ENCODE measurements at places on chromosomes 2 and 18.

GRCh38 chr2:163626639-163627109 is 109.1 kb downstream of the FIGN start:
- no peak for DNase-seq

DNA sequence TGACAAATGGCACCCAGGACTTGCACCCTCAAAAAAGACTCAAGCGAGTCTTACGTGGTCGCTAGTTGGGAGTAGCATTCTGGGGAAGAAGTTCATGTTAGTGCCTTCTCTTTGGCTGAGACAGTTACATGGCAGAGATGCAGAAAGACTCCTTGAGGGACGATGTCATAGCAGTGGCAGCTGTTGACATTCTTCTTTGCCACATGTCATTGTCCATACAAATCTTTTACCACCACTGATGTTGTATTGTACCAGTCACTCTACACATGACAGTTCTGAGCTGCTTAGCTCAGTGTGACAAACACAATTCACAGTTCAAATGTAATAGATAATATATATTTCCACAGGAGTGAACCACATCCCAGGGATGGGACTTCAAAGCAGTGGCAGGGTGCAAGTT is 197.1 kb downstream of the TCF4 start:
- DNase-seq = no peak

GRCh38 chr2:31297751-31298150 is 63.8 kb downstream of the EHD3 start:
- peak; percentile 42 for DNase-seq

DNA sequence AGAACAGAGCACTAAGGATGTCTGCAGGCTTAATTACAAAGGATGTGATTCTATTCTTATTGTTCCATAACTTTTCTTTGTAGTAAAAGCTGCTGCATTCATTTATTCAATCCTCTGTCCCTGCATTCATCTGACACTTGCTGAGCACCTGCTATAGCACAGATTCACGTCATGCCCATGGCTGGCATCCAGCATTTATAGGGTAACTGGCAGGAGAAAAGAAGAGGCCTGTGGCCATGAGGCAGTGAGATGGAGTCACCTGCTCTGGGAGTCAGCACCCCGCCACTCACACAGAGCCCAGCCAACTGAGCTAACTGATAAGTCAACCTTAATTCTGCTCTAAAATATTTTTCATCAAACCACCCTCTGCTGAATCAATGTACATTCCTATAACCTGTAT is 18.3 kb upstream of the CDC42EP3 start:
- DNase-seq = no peak

- no peak for DNase-seq
Measured at GRCh38 chr2:118309946-118310680, 221.8 kb downstream of the INSIG2 start.

DNA sequence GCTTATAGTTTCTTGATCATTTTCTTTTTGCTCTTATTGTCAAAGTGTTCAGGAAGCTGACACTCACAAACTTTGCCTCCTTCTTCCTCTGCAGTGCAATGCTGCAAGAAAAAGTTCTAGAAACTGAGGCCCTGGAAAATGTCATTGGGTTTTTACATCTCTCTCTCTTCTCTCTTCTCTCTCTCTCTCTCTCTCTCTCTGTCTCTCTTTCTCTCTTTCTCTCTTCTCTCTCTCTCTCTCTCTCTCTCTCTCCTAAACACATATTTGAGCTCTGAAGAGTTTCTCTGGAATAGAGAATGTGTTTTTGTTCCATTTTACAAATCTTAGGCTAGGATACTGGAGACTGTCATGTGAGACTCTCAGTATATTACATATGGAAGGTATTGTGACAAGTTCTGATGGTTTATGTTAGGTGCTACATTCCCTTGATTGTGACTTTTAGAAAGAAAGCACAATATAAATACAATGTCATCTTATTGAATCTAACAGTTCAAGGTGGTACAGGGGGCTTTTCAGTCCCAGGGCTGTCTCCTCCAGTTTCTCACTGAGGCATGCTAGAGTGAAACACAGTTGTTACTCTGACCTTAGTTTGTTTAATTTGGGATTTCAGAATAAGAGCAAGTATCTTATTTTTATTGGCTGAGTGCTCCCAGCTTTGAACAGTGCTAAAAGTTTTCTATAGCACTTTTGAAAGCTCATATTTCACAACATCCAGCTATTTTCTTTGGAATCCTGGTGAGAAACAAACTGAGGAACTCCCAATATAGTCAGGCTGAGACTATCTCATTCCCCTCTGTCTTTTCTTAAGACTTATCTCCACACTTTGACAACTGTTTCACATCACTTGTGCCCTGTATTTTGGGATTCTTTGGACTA is 41.4 kb upstream of the EHBP1 start:
- no peak for DNase-seq

DNA sequence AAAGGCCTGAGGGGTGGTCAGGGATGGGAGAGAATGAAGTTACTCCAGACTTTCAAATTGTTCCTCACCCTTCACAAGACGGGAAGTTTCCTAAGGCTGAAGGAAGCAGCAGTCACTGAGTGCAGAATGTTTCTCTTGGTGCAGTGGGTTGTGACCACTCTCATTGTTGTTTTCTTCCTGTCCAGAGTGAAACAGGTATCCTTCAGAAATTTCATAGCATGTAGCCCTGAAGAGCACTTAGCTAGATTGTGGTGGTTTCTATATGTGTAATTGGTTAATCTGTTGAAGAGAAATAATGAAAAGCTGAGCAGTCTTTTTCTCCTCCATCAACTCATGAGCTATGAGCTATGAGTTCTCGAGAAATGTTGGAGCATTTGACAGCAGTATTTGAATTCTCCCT is 96.8 kb downstream of the GPD2 start:
- no peak for DNase-seq

GRCh38 chr2:179891237-179891636 is 29.8 kb upstream of the ZNF385B start:
- DNase-seq = no peak

GRCh38 chr2:29481313-29481712 is 366.1 kb downstream of the CLIP4 start:
- no peak for DNase-seq

DNA sequence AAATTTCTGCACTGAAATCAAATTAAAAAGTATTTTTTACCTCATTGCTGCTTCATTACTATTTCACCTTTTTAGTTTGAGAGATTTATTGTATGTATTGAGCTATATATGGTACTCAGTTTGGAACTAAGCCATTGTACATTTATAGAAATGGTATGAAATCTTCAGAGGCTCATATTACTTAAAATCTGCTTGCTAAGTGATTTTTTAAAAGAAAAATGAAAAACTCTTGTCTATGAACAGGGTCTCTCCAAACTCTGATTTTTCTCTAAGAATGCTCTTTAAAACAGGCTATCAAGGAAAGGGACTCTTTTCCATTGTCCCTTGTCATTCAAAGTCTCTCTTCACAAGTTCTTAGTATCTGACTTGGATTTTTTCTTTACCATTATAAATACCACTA is 31.8 kb downstream of the C1D start:
- DNase-seq = no peak

DNA sequence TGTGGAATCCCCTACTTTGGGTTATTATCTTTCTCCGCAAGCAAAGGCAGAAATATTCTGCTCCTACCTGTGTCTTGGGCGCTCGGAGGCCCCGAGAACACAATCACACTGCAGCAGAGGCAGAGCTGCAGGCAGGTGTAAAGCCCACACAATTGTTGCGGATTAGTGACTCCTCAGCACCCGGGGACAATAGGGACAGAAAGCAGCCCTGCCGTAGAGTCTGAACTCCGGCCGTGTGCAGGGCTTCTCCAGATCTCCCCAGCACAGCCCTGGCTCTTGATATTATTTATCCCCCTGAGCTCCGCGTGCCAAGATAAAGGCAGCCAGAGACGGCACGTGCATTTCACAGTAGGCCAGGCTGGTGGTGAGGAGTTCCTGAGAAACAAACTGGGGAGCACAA is 229.2 kb downstream of the EN1 start:
- no peak for DNase-seq

DNA sequence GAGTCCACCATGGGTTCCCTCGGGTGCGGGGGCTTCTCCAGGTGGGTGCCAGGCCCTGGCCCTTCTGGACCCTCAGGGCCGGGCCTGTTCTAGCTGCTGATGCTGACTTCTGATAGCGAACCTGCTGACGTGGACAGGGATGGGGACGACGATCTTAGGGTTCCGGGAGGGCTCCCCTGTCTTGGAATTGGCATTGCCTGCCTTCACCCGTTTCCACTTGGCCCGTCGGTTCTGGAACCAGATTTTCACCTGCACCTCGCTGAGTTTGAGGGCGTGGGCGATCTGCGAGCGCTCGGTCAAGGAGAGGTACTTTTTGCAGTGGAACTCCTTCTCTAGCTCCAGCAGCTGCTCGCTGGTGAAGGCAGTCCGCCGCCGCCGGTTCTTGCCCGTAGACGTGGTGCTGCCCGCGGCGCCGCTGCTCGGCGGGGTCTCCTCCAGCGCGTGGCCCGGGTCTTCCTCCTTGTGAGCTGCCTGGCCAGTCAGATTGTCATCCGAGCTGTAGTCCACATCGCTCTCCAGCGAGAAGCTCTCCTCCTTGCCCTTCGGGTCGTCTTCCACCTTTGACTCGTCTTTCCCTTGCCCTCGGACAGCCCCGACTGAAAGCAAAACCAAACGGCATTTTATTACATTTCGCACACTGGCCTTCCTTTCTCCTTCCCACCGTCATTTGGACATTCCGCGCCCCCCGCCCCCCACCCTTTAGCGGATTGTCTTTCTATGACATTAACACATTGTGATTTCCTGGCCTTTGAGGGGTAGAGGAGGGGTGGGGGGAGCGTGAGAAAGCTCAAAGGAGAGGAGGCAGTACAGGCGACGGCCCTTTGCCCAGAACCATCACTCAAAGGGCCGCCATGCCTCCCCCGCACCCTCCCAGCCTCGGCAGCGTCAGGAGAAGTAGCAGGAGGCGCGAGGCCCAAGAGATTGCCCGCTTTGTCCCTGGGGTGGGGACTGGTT is 2.1 kb downstream of the GBX2 start:
- DNase-seq = no peak

GRCh38 chr2:144402251-144402650 is 117.7 kb downstream of the ZEB2 start:
- no peak for DNase-seq

DNA sequence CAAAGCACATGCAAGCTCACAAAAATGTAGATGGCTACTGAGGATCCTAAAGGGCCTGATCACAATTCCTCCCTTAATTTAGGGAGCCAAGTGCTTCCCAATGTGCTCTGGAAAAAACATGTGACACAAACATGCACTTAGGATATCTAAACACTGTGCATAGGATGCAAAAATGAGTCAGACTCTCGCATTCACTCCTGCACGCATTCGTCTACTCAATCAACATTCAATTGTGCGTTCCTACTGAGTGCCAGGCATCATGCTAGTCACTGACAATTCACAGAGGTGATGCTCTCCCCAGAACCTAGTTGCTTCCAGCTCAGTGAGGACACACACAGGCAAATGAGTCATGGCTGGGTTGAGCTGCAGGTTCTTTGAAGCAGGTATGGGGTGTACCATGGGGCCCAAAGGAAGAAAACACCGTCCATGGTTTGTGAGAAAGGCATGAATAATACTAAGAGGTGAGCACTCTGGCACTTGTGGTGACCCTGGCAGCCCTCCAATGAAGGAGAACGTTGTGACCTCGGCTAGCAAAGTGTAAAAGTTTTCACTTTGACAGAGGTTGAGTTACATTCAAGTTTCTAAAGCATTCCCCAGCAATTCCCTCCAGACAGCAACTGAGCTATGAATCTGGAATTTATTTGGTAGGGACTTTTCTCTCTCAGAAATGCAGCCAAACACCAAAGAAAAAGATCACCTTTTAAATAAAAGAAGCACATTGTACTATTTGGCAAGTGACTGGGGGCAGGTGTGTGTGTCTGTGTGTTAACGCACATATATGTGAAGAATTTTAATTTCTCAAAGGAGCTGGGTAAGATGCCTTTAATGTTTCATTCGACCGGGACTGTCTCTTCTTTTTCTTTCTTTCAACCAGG is 173.3 kb downstream of the ALPK2 start:
- DNase-seq = no peak

DNA sequence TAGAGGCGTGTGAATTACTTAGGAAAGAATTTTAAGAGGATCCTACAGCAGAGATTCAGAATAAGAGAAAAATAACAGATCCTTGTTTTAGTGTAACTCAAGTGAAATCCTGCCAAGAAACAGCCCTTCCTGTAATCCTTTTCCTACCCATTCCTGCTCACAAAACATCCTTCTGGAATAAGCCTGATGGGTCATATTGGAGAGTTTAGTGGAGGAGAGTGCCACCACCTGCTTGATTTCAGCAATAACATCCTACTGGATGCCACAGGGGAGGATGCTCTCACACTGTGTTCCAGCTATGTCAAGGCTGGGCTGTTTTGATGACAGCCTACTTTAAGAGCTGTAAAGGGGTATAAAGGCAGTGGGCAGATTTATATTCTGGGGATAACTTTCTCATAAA is 54.8 kb upstream of the CCDC178 start:
- DNase-seq = no peak

GRCh38 chr18:48914581-48915251 is 36.0 kb downstream of the SMAD7 start:
- DNase-seq = no peak

- DNase-seq = no peak
Measured at GRCh38 chr2:97706112-97706511, 7.3 kb upstream of the ZAP70 start.

- no peak for DNase-seq
Measured at GRCh38 chr2:30758191-30758651, 49.0 kb downstream of the CAPN13 start.

DNA sequence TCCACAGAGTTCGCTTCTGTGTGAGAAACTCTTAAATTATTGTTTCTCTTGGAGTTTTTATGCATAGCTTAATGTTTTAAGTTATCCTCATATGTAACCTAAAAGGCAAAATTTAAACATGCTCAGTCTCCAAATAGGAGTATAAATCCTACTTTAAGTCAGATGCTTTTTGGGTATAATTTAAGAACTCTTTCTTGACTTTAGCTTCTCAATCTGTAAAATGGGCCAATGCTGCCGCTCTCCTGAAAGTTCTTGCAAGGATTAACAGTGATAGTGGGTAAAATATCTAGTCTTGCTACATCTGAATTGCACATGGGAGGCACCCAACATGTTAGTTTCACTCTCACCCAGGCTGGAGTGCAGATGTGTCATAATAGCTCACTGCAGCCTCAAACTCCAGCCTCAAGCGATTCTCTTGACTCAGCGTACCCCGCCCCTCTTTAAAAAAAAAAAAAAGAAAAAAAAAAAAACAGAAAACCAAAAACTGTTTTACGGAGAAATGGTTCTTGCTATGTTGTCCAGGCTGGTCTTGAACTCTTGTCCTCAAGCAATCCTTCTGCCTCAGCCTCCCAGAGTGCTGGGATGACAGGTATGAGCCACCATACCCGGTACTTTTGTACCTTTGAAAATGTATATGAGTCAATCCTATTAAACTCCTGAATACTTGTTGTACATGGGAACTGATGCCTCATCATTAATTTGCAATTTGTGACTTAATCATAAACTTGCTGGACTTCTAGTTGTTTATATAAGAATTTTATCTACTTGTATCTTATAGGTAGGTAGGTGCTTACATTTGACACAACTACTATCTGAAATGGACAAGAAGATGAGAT is 1.8 kb downstream of the FBXO48 start:
- no peak for DNase-seq

- no peak for DNase-seq
Measured at GRCh38 chr2:19137433-19137832, 221.0 kb downstream of the OSR1 start.

Measured in A549 (cell line).